Activated CD8-positive, alpha-beta T cell treated with anti-CD3 and anti-CD28 coated beads for 36 hours (primary cell): ENCODE measurements at places on chromosomes 11 and 22.

- DNase-seq = no peak
These were observed 5.0 kb upstream of the MMP12 start for GRCh38 chr11:102879801-102880200.

GRCh38 chr11:111172321-111172862 is 73.1 kb upstream of the POU2AF2 start:
- no peak for DNase-seq

DNA sequence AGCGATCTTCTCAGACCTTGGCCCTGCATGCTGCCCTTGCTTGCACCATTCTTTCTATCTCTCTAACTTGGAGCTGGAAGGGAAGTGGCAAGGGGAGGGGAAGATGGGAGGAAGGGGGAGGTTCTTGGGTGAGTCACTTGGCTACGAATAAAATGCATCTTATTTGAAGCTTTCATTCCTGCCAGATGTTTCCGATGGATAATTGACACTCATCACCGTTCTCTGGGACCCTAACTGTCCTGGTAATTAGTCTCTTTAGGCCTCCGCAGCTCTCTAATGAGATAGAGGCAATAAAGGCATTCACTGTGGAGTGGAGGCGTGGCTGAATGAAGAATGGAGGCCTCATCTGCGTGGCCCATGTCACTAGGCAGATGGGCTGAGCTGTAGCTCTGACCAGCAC is 960.1 kb downstream of the NTM start:
- no peak for DNase-seq

DNA sequence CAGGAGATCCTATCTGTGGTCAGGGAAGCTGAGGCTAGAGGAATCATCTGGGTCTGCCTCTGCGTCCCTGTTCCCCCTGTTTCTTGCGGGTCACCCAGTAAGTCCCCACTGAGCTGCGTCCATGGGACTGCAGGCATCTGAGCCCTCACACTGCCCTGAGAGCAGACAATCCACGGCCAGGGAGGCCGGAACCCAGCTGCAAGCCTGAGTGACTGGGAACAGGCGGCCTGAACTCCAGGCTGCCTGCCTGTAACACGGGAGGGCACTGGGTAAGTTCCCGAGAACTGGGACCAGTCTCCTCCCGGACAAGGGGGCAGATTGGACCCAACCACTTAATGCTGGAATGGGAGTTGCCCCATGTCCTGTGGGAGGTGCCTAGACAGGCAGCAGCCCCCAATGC is 727.4 kb downstream of the BRD1 start:
- DNase-seq = no peak

DNA sequence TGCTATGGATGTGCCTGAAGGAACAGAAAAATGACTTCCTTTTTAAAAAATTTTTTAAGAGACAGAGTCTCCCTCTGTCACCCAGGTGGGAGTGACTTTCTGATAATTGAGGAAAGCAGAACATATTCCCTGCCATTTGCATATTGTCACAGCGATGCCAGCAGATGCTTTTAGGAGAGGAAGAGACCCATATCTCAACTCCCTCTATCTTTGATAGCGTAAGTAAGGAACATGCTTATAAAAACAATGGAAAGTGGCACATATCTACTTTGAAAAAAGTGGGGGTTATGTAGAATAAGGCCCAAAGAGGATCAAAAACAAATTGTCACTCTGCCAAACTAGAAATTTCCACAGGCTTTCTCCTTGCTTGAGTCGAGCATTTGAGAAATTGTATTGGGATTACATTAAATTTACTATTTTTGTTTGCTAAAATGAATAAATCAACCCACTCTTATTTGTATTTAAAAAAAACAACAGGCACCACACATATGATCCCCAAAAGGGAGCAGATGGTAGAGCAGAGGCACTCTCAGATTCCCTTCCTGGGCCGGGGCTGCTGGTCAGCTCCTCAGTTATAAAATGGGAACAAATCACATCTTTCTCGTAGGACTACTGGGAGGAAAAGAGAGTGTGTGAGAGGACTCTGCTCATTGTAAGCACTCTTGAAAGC is 68.8 kb upstream of the TSPAN18 start:
- DNase-seq = no peak

DNA sequence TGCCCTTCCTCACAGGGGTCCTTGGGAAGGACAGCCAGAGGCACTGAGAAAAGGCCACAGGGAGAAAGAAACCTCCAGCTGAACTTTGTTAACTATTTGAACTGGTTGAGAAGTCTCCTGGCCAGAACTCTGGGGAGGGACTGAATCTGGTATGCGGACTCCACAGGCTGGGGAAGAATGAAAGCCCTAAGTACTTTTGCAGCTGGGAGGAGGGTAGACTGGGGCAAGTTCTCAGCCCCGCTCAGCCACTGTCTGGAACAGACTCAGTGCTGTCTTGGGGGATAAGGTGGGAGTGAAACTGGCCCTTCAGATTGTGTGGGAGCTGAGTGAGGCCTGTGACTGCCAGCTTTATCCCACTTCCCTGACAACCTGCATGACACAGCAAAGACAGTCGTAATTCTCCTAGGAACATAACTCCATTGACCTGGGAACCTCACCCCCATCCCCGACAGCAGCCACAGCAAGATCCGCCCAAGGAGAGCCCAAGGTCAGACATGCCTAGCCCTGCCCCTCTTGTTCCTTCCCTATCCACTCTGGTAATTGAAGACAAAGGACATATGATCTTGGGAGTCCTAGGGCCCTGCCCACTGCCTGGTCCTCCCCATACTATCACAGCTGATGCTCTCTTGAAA is 475.1 kb upstream of the CNTN5 start:
- no peak for DNase-seq

GRCh38 chr11:78654866-78655265 is 80.2 kb upstream of the NARS2 start:
- no peak for DNase-seq

- peak; percentile 37 for DNase-seq
These were observed 85.8 kb downstream of the TRMU start for GRCh38 chr22:46421267-46421666.

DNA sequence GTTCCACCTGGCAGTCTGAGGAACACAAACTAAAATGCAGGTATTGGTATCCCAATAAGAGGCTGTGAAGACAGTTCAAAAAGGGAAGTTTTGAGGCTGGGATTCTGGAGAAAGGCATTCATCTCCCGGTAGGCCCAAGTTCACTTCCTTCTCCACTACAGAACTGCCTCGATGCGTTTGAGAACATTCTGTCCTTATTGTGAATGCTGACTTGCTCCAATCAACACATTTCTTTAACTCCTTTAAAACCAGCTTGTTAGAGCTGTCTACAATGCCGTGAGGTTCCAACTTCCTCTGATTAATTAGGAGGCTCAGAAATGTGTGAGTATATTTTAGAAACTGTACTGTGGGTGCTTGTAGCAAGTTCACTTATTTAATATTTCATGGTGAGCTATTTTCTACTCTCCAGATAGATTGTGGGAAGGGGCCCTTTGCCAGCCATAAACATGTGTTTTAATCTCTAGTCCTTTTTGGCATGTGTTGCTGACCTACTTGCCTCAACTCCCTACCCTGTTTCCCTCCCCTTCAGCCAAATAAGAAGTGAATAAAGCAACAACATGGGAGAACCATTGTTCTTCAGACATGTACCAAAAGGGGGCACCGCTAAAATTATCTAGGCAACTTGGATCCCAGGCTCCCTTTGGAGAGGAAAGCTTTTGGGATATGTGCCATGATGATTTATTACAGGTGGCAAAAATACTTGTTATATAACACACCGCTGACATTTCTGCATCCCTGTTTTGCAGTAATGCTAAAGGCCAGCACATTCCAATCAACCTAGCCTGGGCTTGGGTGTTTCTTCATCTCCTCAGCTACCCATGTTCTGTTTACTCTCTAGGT is 245.6 kb downstream of the BLID start:
- DNase-seq = no peak

DNA sequence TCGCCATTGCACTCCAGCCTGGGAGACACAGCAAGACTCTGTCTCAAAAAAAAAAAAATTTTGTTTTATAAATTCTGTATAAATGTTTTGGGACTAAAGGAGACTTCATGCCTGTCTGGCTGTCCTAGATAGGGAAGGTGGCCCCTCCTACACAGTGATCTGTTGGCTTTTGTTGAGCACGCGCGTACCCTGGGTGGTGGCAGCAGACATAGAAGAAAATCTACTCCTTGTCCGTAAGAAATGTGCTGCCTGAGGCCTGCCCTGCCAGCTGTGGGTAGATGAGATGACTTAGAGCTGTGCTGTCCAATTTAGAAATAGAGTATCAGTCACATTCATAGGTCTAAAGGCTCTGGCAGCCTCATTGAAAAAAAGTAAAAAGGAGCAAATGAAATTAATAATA is 37.0 kb downstream of the AP2A2 start:
- DNase-seq = no peak

- no peak for DNase-seq
These were observed 18.1 kb downstream of the MADD start for GRCh38 chr11:47288066-47288465.

DNA sequence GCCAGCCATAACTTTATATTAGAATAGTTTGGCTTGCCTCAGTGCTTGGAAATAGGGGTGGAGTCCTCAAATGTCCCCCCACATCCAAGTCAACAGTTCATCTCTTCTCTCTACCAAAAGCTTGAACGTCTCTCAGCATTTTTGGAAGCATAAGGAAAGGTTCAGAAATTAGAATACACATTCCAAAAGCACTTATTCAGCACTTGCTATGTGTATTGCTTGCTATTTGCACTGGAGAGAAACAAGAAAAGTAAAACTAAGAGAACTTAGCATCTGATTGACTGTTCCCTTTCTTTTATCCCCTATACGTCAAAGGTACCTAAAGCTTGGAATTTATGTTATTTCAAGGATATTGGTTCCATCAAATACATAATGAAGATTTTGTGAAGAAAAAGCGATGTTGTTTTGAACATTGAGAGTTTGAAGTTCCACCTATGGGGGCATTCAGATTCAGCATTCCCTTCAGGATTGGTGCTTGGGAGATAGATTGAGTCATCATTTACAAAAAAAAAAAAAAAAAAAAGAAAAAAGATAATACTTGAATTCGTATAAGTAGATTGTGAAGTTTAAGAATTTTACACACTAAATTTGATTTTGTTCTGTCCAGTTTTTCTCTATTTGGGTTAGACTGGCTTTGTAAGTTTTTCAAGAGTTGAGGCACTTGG is 1.3 kb downstream of the TBRG1 start:
- no peak for DNase-seq

DNA sequence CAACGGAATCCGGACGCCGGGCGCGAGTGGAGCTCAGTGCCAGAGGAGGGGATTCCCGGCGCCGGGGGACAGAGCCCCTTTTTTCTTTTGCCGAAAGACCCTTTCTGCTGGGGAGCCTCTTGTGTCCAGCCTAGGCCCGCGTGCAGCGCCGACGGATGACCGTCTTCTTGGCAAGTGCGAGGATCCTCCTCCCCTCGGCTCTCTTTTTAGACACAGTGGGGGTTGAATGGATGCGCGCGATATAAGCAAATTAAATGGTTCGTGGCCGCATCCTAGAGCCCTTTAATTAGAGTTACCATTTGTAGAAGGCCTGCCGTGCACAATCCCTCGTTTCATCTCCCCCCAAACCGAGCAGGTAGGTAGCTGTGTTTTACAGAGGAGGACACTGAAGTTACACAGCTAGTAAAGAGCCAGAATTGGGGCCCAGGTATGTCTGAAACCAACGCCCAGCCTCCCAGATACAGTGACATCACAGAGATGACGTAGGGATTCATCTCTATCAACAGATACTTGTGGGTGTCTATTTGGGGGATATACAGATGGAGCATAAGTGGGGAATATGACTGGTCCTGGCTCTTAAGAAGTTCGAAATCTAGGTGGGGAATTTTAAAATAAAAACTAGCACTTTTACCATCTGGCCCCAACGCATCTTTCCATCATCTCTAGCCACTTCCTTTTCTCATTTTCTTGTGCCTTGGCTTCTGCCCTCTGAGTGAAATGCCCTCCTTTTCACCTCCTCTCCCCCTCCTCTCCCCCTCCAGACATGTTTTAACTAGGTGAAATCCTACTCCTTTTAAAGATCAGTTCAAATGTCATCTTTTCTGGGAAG is 875 bp downstream of the TCP11L1 start:
- DNase-seq = peak; percentile 77

DNA sequence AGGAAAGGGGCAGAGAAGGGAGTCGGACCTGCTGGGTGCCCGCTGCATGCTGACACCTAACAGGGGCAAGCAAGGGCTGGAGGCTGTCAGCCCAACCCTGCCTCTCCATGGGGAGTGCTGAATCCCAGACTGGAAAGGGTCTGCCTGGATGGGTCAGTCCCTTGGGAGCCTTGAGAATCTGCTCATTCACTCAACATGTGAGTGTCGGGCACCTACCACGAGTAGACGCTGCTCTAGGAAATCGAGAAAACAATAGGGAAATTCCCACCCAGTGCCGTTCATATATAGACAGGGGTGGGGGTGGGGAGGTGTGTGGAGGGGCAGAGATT is 4.4 kb upstream of the CTSD start:
- DNase-seq = peak; percentile 11

GRCh38 chr11:88651556-88651955 is 314.0 kb upstream of the CTSC start:
- no peak for DNase-seq

DNA sequence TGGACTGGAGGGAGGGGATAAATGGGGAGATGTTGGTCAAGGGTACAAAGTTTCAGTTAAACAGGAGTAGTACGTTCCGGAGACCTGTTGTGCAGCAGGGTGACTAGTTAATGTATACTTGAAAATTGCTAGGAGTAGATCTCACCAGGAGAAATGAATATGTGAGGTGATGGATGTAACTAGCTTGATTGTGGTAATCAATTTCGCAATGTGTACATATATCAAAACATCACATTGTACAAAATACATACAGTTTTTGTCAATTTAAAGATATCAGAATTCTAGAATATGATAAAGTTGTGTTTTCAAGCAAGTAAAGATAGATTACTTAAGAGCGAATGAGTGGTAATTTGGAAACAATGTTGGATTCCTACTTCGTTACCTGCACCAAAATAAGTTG is 13.3 kb downstream of the EIF3F start:
- DNase-seq = no peak

- no peak for DNase-seq
These were observed 35.4 kb downstream of the MUC2 start for GRCh38 chr11:1109918-1110705.

DNA sequence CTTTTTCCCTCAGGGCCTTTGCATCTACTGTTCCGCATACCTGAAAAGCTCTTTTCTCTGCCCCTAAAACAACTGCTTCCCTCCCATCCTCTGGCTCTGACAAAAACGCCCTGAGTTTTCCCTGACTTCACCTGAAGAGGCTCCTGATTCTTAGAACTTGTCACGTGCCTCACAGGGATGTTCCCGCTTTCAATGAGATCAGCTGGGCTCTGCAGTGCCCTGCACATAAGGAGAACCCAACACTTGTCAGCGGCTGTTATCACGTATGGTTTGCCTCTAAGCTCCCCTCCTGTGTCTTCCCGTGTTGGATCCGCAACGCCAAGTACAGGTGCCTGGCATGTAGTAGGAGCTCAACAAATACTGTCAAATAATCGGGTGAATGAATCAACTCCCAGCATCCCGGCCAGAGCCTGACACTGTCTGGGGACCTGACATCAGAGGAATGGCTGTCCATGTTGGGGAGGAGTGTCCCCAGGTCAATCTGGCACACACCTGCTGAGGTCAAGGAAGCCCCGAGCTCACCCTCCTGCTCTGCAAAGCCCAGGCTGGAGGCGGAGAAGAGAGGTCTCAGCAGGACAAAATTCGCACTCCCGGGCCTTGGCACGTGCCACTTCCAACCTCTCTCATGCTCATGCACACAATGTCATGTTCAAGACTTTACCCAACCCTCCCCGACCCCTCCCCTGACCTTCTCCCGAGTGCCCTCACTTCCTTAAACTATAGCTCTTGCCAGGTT is 4.2 kb upstream of the GRK2 start:
- DNase-seq = no peak
